AG08395 (cell line): ENCODE measurements at places on chromosomes 2 and 18.

GRCh38 chr2:207417301-207417718 lies 112.5 kb upstream of the CREB1 start:
- no peak for DNase-seq

GRCh38 chr2:42124011-42124785 lies 45.0 kb upstream of the EML4 start:
- DNase-seq: no peak

DNA sequence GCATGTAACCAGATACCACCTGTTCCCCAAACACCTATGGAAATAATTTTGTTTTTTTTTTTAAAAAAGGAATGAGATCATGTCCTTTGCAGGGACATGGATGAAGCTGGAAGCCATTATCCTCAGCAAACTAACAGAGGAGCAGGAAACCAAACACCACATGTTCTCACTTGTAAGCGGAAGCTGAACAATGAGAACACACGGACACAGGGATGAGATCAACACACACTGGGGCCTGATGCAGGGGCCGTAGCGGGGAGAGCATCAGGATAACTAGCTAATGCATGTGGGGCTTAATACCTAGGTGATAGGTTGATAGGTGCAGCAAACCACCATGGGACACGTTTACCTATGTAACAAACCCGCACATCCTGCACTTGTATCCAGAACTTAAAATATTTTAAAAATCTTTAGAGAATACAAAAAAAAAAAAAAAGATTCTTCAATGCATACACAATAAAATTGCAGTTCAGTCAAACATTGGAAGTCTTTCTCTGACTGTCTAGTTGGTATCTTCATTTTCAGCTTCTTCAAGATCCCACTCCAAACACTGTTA lies 11.6 kb upstream of the CASP10 start:
- no peak for DNase-seq

DNA sequence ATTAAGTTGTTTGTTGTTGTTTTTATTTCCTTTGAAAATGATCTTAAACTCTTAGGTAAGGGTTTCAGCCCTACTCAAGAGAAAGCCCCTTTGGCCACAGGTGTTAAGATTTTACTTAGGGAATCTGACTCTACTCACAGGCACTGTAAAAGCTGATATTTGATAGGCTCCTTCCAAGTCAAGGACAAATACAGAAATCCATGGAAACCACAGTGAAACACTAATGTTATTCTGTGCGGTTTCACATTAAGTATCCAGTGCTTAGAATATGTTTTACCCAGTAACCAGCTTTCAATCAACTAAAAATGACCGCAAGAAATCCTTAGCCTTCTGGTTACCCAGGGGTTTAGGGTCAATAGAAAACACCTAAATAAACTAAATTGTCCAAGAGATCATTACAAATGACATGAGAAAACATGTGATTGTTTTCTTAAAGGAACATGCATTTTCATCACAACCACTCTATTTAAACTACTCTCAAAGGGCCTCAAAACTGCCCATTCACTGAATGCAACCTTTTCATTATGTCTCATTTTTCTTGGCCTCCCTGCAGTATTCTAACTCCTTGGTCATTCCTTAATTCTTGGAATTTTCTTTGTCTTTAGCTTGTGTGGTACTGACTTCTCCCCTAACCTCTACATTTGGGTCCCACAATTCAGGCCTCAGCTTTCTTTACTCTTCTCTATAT lies 56.0 kb downstream of the CDH2 start:
- DNase-seq: no peak

GRCh38 chr2:62208074-62208757 lies 12.3 kb downstream of the B3GNT2 start:
- no peak for DNase-seq

DNA sequence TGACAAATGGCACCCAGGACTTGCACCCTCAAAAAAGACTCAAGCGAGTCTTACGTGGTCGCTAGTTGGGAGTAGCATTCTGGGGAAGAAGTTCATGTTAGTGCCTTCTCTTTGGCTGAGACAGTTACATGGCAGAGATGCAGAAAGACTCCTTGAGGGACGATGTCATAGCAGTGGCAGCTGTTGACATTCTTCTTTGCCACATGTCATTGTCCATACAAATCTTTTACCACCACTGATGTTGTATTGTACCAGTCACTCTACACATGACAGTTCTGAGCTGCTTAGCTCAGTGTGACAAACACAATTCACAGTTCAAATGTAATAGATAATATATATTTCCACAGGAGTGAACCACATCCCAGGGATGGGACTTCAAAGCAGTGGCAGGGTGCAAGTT lies 197.1 kb downstream of the TCF4 start:
- no peak for DNase-seq

DNA sequence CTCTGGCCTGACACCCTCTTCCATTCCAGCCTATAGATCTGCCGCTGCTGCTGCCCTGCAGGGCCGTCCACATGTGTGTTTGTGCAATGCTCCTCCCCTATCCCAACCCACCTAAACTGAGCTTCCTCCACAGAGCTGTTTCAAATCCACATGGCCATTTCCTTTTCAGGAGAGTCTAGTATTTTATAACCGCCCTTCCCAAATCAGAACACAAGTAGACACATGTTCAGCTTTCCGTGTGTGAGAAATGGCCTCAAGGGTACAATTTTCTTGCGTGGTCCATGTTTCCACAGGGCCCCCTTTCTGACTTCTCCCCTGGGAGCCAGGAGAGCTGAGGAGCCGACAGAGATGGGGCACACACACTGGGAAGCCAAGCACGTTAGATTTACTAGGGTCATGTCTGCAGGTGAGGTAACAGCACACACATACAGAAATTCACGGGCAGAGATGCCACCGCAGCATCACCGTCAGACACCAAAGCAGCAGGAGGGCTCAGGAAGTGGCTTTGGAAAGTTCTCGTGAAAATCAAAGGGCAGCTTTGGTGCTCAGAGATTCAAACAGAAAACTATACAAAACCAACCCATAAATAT lies 102.9 kb upstream of the TGFA start:
- no peak for DNase-seq

GRCh38 chr18:13374468-13375301 lies 156.1 kb downstream of the LDLRAD4 start:
- DNase-seq: no peak

GRCh38 chr2:233399306-233400225 lies 45.3 kb downstream of the DGKD start:
- DNase-seq: no peak

- no peak for DNase-seq
Observed at GRCh38 chr2:197059477-197059876, 133.0 kb upstream of the PGAP1 start.

GRCh38 chr2:172440795-172441194 lies 13.4 kb downstream of the ITGA6 start:
- DNase-seq: no peak

DNA sequence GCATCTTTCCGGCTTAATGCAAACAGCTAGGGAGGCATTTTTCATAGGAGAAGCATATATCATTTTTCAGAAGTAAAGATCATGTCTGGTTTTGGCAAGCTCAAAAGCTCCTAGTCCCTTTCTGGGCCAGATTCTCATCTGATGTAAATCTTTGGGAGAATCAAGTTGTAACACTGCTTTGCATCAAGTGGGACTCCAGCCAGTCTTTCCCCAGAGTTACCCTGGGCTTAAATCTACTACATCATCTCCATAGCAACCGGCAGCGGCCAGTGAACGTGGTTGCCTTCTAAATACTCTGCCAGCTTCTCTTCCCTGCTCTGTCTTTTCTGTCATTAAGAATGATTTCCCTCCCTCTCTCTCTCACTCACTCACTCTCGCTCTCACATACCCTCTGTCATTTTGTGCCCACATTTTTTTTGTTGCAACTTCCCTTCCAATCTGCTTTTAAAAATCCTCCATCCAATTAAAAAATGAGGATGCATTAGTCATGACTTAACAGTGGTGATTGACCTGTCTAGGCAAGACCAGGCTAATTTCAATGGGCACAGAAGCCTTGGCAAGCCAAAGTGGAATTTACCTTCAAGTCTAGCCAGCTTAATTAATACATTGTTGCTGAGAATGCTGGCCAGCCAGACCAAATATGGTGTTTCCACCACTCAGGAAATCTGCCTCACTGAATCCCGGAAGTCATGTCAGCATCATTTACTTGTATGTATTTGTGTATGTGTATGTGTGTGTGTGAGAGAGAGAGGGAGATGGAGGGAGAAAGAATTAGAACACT lies 93.0 kb downstream of the NRP2 start:
- DNase-seq: no peak

GRCh38 chr18:50297621-50298442 lies 10.3 kb upstream of the CXXC1 start:
- peak; percentile 78 for DNase-seq

DNA sequence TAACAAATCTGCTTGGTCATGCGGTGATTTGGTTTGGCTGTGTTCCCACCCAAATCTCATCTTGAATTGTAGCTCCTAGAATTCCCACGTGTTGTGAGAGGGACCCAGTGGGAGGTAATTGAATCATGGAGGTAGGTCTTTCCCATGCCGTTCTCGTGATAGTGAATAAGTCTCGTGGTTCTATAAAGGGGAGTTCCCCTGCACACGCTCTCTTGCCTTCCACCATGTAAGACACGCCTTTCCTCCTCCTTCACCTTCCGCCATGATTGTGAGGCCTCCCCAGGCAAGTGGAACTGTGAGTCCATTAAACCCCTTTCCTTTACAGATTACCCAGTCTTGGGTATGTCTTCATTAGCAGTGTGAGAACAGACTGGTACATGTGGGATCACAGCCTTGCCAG lies 36.7 kb downstream of the TRABD2A start:
- DNase-seq: no peak

DNA sequence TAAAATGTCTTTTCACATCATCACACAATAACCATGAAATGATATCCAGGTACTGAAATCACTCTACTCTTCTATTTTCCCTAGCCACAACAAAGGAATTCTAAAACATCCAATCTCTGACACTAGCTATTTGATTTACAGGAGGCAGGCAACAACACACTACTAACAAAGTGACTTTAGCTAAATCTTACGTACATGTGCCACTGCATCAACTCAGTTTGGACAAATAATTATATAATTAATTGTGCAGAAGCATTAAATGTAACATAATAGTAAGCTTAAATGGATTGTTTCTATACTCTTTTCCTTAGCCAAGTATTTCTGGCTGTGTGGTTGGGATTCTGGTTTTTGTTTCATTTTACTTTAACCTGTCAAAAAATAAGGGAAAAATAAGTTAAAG lies 192.4 kb downstream of the AFF3 start:
- DNase-seq: no peak

- no peak for DNase-seq
Observed at GRCh38 chr18:4543711-4544110, 88.6 kb upstream of the DLGAP1 start.

- no peak for DNase-seq
Observed at GRCh38 chr2:187134306-187134705, 285.3 kb upstream of the ZSWIM2 start.

DNA sequence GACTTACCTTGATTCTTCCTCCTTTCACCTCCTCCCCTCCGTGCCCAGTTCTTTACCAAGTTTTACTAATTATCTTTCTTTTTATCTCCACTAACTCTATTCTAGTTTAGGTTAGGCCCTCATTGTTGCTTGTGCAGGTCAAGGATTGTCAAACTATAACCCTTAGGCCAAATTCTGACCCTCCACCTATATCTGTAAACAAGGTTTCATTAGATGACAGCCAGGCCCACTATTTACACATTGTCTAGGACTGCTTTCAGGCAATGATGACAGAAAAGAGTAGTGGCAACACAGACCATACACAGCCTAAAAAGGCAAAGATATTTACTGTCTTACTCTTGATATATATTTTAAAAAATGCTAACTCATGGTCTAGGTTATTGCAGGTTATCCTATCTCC lies 212.0 kb downstream of the RAD51AP2 start:
- DNase-seq: no peak

DNA sequence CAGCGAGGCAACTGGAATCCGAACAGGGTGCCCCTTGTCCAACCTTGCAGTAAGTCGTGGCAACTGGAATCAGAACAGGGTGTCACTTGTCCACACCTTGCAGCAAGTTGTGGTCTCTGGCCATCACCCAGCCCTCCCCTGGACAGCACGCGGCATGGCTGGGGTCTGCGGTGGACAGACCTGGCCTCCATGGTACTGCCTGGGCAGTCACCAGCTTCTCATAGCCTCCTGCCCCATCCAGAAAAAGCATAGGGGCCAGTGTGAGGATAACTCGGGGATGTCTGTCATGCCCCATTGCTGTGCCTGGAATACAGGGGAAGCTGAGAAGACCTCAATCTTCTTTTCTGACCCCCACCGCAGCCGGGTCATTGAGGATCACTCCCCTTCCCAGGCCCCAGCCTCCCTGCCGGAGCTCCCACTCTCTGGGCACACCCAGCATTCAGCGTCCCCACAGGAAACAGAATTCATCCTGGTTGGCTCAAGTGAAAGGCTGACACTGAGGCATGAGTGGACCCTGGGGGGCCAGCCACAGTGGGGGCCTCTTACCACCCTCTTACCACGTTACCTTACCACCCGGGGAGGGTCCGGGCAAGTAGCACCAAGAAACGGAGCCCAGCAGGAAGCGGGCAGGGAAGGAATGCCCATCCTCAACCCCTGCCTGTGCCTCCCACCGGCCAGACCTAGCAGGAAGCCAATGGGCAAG lies 68.0 kb upstream of the RAB6C start:
- DNase-seq: no peak

DNA sequence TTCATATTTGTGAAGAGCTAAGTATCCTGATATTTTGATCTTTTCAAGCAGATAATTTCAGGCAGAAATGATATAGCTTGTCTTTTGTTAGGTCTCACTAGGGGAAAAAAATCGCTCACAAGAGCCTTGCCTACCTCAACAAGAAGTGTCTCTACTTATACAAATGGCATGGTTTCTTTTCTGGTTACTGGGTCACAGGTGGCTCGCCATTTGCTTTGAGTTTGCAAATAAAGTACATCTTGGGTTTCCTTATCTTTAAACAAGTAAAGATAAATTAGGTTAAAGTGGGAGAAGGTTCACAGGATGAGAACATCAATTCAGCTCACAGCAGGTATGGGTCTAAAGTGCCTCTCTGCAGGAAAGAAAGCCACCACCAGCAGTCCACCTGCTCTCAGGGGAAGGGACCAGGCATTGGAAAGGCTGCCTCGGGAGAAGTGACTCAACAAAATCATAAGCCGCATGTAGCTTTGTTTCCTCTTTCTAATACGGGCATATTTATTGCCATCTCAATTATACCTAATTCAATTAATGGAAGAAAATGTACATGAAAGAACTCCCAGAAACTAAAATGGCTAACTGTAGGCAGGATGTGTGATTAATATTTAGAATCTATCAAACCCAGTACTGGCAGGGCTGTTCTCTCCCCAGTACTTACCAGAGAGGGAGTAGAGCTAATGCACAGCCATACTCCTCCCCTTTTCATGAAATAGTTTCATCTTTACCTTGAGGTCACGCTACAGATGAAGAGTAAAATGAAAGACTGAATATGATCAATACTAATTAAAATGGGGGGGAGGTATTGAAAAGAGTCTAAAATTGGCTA lies 28.3 kb downstream of the CDC42EP3 start:
- DNase-seq: no peak

DNA sequence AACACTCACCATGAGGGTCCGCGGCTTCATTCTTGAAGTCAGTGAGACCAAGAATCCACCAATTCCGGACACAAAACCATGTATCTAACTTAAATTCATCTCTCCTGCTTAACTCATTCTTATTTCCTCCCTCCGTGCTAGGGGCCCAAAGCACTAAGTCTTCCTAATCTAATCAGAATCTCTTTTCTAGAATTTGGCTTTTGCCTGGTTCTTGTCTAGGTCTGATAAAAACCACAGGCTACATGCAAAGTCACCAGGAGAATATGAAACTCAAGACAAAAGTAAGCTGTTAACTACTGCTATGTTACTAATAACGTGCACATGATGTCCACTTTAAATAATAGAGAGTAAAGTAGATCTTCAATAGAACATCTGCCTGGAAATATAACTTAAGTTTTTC lies 69.9 kb downstream of the TRIP12 start:
- DNase-seq: no peak

- no peak for DNase-seq
Observed at GRCh38 chr18:22838639-22839277, 94.4 kb upstream of the RBBP8 start.
